ENCODE measurements at places on chromosomes 6 and 20.
A peak's percentile ranks its signal among the peaks of the same experiment; 100 is the strongest.

DNA sequence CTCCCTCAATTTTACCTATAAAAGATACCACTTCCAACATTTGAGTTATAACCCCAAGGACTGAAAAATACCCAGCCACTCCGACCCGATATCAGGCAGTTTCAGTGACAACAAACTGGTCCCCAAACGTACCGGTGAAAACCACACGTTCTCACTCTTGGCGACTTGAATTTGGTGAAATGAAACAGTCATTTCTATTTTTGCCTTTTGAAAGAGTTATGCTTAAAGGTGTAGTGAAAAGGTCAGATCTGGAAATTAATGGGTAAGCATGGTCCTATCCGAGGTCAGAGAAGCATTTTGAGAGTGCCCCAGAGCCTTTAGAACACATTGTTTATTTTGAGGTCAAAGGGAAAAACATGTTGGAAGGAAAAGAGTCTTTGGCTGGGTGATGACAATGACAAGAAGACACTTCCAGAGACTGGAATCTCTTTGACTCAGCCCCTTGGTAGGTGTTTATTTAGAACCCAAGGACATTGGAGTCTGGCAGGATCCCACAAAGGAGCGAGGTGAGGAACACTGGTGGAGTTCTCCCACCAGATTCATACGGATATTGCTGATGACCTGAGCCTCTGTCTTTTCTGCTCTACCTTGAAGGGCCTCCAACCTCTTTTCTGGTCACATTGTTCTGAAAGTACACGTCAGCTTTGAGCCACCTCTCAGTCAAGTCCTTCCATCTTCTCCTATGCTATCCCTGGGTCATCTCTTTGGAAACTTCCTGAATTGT is 235.0 kb downstream of the GMPR start:
- peak; percentile 8 for DNase-seq

GRCh38 chr20:47421076-47421475 is 64.6 kb upstream of the ZMYND8 start:
- no peak for DNase-seq

GRCh38 chr6:79602859-79603258 is 28.3 kb upstream of the SH3BGRL2 start:
- DNase-seq, result no peak

GRCh38 chr6:9087470-9087869 is 652.1 kb upstream of the SLC35B3 start:
- no peak for DNase-seq

- DNase-seq, result no peak
Measured at GRCh38 chr20:64113796-64114355, 6.5 kb upstream of the NPBWR2 start.

DNA sequence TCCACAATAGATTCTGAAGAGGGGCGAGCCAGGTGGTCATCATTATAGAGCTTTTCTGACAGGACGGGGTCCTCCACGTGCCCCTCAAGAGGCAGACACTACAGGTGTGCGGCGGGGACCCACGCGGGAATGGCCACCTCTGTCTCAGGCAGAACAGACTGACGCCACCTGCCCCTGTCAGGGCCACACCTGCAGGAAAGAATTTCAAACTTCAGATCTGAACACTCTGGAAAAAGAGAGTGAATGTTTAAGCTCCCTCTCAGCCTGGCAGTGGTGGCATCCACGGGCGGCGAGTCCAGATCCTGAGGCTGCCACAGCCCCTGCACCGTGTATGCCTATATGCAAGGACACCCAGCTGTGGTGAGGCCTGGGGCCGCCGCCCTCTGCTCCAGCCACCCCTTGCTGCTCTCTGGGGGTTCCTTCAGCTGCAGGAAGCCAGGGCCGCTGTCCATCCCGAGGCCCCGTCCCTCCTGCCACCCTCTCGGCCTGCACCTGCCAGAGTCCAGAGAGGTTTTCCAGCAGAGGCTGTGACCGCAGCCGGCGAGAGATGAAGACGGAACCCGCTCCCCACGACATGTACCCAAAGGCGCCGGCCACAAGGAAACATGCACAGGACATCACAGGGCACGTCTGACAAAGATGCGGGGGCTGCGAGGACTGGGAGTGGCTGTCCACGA is 234.9 kb downstream of the ERMARD start:
- no peak for DNase-seq

- no peak for DNase-seq
Measured at GRCh38 chr20:46915575-46916257, 21.1 kb downstream of the EYA2 start.

DNA sequence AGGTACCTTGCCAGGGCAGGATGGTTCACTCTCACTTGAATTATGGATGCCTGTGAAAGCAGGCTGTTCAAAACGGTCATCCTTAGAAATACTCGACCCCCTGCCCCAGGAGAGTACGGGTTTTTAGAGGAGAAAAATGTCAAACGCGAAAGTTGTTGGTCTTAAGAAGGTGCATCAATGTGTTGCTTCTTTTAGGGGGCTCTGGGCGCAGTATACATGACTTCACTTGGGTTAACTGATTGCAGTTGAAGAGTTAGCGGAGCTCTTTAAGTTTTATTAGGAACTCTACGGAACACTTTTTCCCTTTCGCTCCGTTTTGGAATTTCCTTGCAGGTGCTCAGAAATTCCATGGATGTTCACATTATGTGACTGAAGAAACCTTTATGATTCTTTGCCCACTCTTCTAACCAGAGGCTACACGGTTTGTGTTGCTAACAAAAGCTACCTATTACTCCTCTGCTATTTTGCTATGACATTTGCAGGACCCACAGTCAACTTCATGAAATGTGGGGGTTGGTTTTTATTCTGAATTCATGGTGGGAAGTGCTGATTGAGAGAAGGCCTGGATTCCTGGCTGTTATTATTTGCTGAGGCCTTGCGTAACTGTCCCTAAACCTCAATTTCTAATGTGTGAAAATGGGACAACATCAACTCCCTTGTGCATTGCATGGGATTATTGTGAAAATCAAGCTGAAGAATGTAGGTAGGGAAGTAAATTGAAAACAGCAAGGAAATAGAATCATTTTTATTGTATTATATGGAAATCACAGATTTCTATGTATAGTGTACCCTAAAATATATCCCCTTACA is 845 bp downstream of the ENPP1 start:
- DNase-seq, result no peak

- DNase-seq, result no peak
Measured at GRCh38 chr6:153831350-153832078, 207.5 kb upstream of the OPRM1 start.

DNA sequence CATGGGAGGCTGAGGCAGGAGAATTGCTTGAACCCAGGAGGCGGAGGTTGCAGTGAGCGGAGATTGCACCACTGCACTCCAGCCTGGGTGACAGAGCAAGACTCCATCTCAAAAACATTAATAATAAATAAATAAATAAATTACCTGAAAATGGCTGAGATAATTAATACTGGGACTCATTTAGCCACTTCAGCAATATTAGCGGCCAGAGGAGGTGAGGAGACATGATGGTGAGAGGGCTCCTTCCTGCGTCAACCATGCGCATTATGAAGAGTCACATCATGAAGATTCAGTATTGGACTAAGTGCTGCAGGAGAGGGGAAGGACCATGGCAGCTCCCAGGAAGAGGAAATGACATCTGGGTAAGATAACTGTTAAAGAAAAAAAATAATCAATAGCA is 2.9 kb upstream of the PYGB start:
- DNase-seq, result no peak

DNA sequence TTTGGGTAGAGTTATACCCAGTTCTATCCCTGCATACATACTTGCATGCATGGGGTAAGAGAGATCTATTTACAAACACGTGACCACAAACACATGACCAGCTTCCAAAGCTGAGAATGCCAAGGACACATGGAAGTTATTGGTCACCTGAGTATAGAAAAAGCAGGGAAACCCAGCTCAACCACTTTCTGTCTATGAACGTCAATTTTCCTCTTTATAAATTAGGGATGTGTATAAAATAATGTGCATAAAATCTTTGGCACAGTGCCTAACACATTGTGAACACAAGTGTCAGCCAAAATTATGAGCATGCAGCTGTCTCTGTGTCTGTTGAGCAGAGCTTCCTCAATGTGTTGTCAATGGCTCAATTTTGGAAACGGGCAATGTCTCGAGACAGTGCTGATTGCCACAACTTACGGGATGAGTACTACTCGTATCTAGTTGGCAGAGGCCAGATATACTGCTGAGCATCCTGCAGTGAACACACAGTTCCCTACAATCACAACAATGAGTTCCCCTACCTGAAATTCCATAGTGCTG is 44.9 kb downstream of the TPD52L1 start:
- DNase-seq, result no peak

DNA sequence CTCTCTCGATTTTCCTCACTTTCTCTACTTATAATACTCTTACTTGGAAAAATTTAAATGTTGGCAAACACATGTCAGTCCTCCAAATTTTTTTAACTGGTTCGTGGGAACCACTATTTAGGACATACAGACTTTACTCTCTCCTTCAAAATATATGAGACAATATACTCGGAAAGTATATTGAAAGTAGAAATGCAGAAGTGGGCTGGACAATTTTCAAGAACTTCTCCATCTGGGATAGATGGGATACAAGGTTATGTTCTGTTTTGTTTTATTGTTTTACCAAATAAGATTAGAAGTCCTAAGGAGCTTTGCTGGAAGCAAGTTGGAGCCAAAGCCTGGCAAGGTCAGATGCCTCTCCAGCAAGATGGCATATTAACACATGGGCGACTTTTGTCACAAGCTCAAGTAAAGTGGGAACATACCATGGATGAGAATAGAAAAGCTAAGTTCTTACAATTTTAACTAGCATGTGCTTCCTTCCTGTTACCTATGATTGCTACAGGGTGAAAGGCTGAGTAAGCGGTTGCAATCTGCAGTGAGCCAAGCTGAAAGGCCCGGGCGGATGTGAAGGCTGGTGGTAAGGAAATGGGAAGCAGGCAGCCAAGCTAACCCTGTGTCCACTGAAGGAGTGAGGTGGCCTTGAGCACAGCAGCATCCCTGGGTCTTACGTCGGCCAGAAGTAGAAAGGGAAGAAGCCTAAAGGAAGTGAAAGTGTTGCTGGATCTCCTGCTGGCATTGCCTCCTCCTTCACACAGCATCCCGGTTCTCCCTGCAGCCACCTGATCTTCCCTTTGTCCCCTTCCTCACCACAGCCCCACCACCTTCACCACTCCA is 7.1 kb downstream of the MAP3K5 start:
- no peak for DNase-seq

- DNase-seq, result no peak
Measured at GRCh38 chr6:5723841-5724691, 282.7 kb downstream of the NRN1 start.

DNA sequence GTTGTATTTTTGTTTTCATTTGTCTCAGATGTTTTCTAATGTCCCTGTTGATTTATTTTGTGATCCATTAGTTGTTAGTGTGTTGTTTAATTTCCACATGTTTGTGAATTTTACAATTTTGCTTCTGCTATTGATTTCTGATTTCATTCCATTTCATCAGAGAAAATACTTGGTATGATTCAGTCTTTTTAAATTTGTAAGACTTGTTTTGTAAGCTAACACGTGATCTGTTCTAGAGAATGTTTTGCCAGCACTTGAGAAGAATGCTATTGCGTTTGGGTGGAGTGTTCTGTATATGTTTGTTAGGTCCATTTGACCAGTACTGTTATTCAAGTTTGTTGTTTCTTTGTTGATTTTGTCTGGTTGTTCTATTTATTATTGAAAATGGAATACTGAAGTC is 53.9 kb downstream of the KIZ start:
- peak; percentile 14 for DNase-seq

GRCh38 chr6:35054106-35054742 is 86.9 kb downstream of the TCP11 start:
- DNase-seq, result no peak

- no peak for DNase-seq
Measured at GRCh38 chr6:40432982-40433381, 154.2 kb downstream of the LRFN2 start.

- no peak for DNase-seq
Measured at GRCh38 chr20:454951-455350, 7.4 kb downstream of the TBC1D20 start.

DNA sequence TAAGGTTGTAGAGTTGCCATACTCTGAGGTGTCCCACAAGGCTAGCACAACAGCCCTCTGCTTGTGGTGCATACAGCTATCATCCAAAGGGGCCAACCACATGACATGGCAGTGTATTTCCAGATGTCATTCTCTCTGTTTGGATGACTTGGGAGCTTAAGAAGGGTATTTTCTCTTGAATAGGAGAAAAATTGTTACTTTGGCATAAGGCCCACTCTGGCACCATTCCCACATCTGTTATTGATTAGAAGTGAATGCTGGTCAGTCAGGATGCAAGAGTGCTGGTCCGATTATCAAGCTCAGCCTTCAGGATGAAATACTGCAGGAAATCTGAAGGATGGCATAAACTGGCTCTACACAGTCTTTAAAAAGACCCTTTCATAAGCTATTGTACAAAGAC is 83.6 kb upstream of the C20orf144 start:
- peak; percentile 48 for DNase-seq

- DNase-seq, result peak; percentile 27
Measured at GRCh38 chr6:99434702-99435530, 9.8 kb upstream of the PNISR start.

DNA sequence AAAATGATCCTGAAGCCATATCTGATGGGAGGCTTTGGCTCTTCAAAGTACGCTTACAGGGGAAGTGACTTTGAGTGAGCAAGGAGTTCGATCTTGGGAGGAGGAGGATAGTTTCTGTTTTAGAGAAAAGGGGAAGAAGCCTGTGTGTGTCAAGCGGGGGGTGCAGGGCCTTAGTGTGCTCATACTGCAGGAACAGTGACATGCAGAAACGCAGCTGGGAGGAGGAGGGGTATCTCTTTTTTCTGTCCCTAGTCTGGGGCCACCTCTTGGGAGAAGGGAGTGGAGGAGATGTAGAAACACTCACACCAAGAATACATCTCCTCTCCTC is 19.8 kb downstream of the SIRPD start:
- no peak for DNase-seq

- no peak for DNase-seq
Measured at GRCh38 chr6:167763056-167763944, 63.4 kb upstream of the AFDN start.

GRCh38 chr6:33958526-33959328 is 154.9 kb upstream of the MLN start:
- DNase-seq, result no peak

DNA sequence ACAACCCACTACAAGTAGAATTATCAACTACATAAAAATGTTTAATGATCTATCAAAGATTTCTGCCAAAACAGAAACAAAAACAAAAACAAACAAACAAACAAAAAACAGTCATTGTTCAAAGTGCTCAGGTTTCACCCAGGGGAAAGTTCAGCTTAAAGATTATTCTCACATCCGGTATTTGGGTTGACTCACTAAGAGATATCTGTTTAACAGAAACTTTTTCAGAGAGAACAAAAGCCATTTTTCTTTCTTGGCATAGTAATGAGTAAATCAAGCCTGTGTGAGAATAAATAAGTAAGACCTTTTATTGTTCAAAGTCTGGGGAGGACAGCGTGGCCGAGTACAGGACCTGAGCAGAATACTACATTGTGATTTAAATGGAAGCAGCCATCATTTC is 143.6 kb downstream of the RCAN2 start:
- DNase-seq, result no peak

Data from EL (cell line).